Activated CD4-positive, alpha-beta memory T cell treated with anti-CD3 and anti-CD28 coated beads for 36 hours (primary cell): ENCODE measurements at places on chromosomes 1 and 21. TPM values are rescaled to one million over a fixed set of nuclear protein-coding genes. Genes with fewer than 3 reads are reported as not detected.

DNA sequence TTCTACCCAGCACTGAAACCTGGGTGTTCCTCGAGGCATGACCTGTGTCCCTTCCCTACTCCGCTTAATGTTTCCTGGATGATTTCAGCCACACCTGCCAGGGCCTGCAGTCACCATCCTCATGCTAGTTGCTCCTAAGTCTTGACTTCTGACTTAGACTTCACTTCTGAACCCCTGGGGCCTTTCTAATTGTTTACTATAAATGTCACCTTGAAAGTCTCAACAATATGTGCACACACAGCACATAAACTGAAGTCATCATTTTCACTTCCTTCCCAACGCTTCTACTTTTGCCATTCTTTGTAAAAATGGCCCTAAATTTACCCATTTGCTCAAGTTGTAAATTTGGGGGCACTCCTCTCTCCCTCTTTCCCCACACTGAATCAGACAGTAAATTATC is 141.1 kb downstream of the DYRK1A start:
- no peak for DNase-seq

DNA sequence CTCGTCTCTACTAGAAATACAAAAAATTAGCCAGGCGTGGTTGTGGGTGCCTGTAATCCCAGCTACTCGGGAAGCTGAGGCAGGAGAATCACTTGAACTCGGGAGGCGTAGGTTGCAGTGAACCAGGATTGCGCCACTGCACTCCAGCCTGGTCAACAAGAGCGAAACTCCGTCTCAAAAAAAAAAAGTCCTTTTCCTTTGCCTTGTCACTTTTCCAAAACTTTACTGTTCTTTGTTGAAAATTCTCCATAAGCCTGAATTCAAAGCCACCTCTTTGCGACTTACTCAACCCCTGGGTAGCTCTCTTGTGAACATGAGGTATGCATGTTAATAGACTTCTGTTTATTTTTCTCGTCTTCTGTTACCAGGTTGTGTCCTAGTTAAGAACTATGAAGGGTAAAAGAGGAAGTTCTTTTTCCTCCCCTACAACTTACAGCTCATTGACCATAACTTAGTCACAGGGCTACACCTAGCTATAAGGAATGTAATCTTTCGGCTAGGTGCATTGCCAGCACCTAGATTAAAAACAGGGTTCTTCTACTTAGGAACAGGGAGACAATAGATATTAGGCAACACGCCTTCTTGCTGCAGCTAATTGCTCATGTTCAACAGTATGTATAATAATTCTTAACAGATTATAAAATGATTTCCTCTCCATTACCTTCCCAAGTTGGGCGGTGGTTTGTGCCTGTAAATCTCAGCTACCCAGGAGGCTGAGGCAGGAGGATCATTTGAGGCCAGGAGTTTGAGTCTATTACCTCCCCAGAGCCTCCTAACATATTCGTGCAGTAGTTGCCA is 40.9 kb downstream of the PTAFR start:
- no peak for DNase-seq

GRCh38 chr1:33696962-33697361 is 166.9 kb upstream of the HMGB4 start:
- DNase-seq, result no peak

DNA sequence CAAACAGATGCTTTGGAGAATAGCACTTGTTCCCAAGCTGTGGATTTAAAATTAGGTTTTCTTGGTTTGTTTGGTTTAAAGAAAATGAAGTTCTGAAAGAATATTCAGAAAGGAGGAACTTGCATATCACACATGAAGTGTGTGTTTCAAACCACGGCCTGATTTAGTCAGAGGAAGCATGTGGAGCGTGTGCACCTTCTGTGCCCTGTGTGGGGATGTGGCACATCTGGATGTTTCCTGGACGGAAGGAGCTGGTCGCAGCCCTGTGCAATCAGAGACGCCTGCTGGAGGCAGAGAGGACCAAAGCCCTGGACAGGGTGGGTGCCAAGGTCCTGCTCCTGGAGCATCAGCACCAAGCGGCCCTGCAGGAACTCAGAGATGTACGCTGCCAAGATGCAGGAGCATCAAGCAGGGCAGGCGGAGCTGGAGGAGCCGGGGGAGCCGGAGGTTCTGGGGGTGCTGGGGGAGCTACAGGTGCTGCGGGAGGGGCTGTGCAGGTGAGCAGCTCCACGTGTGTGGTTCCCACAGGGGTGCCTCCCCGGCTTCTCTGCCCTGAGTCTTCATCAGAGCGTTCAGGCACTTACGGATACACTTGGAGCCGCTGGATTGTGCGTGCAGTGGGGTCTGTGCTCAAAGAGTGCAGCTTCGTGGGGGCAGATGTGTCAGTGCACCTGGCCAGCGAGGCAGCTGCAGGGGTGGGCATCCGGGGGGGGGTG is 45.7 kb downstream of the PCNT start:
- DNase-seq, result no peak

DNA sequence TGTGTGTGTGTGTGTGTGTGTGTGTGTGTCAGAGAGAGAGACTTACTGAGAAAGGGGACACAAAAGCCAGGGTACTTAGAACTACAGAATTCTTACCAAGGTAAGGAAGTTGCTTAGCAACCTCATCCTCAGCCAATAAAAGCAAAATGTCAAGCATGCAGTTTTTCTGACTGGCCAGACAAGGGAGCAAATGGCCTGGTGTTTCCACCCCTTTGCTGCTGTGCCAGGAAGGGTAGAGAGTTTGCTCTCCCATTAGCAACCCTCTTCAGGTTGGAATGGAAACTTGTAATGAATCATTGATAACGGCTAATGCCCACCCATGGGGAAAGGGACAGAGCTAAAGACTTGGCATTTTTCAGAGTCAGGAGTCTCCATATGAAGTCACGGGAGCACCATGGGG is 10.6 kb downstream of the RXRG start:
- DNase-seq, result no peak

GRCh38 chr1:14034506-14034905 is 334.5 kb downstream of the PRDM2 start:
- DNase-seq, result no peak

- no peak for DNase-seq
Observed at GRCh38 chr21:41835711-41836154, 43.4 kb downstream of the PRDM15 start.

DNA sequence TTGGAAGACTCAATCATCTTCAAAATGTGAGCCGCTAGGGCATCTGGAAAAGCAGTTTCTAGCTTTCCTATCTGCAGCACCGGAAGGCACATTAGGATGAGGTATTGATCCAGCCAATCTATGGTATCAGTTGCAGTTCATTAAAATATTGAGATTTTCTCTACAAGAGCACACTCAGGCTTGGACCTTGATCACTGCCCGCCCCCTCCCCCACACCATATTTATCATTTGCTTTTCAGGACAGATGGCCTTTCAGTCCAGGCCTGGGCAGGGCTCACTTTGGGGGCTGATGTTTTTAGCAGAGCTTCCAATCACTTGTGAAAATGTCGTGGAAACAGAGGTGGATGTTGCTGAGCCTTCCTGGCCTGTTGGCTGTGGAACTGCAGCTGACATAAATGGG is 17.5 kb downstream of the LHX4 start:
- no peak for DNase-seq

DNA sequence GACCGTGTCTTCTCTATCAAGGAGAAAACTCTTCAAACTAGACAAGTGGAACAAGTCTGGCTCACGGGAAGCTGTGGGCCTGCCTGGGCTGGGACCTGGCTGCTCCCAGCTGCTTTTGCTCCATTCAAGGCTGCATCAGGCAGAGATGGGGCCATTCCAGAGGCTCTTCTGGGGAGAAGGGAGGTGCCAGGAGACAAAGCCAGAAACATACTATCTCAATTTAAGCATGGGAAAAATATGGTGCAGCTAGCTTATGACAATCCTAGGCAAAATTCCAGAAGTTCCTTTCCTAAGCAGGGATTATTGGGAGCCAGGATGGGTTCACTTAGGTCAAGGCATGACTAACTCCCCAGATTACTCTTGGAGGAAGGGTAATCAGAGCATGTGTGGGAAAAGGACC is 90.8 kb upstream of the SLC2A1 start:
- DNase-seq, result no peak

GRCh38 chr1:942411-942821 is 16.6 kb downstream of the NOC2L start:
- DNase-seq, result no peak

DNA sequence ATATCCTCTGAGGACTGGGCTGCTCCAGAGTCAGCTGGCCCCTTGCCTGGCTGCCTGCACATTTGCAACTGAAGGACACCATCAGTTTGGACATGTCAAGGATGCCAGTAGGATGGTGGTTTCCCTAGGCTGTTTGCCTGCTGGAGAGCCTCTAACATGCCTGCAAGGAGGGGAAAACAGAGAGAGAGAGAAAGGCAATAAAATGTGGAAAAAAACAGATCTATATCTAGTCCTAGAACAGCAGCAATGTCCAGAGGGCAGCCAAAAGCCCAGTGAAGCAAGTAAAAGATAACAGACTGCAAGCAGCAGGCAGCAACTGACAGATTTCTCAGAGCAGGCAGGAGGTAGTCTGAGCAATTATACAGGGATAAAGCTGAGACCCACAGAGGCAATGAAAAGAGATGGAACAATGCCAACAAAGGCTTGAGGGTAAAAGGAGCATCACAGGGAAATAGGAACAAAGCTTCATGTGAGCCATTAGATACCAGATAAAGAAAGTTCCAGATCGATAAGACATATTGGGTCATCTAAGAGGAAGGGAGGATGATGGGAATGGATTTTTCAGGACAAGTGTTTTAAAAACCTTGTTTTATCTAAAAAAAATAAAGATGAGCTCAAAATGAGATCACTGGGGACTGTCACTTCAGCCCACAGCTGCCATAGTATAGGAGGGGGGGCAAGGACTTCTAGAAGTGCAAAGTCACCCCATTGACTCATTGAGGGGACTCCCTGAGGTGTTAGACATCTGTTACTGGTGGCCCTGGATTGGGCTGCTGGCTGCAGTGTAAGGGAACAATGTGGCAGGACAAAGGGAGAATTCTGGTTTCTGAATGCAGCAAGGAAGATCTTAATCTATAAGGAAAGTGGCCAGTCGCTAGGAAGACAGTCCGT is 38.6 kb upstream of the GADD45A start:
- DNase-seq, result peak; percentile 18

DNA sequence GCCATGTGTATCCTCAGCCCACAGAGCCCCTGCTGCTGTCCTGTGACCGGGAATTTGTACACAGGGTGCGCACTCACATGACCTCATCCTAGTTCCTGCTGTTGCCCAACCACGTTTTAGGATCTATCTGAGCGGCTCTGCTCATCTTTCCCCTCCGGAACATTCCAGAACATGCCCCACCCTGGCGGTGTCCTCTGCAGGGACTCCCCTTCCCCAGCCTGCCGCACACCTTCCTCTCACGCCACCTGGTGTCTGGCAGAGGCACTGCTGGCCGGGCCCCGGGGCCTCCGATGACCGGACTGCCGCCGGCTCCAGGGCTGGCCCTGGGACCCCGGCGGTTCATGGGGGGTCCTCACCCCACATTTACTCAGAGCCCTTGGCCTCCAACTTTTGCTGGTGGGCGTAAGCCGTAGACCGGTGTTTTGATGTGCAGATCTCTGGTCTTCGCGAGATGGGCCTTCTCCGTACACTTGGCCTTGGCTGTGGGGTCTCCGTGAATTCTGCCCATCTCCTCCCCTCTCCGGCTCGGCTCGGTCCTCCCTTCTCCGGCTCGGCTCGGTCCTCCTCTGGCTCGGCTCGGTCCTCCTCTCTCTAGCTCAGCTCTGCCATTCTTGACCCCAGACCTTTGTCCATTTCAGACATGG is 29.5 kb downstream of the ARHGEF16 start:
- peak; percentile 55 for DNase-seq

DNA sequence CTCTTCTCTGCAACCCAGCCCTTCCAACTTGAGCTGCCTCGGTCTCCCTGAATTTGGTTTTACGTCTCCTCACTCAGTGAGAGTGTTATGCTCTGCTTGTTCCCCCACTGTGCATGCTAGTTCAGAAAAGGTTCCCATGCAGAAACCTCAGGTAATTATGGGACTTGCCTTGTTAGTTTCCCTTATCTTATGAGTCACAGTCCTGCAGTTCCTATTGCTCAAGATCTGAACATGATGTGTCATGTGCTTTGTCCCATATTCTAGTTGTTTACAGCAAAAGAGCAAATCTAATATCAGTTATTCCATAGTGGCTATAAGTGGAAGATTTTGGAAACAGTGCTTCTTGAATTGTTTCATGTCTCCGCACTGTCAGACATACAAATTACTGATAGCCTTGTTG is 74.4 kb downstream of the DUSP10 start:
- DNase-seq, result no peak

DNA sequence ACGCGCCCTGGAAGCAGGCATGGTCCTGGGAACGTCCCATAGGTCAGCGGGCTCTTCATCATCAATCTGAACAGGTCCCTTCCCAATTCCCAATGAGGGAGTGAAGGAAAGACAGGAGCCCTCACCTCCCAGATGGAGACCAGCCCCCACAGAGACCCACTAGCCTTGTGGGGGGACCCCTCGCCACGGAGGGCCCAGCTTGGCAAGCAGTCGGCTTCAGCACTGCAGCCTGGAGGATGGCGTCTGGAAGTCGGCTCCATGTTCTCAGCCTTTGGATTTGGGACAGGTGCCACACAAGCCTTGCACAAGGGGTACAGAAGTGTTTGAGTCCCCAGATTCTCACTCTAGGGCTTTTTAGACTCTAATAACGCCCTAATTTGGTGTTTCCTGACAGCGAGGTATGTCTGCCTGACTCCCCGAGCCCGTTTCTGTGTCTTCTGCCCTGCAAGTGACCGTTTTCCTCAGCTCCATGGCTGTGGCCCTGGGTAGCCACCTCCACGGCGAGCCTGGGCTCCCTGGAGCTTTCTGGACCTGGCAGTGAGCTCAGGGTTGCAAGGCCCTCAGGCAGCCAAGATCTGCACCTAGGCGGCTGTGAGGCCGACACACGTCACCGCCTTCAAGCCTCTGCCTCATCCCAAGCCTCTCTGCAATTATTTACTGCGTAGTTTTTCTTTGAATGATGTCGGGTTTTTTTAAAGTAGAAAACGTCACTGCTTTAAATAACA is 25.0 kb upstream of the SUMO3 start:
- no peak for DNase-seq

GRCh38 chr1:22142315-22143064 is 407 bp downstream of the WNT4 start:
- DNase-seq, result peak; percentile 18

DNA sequence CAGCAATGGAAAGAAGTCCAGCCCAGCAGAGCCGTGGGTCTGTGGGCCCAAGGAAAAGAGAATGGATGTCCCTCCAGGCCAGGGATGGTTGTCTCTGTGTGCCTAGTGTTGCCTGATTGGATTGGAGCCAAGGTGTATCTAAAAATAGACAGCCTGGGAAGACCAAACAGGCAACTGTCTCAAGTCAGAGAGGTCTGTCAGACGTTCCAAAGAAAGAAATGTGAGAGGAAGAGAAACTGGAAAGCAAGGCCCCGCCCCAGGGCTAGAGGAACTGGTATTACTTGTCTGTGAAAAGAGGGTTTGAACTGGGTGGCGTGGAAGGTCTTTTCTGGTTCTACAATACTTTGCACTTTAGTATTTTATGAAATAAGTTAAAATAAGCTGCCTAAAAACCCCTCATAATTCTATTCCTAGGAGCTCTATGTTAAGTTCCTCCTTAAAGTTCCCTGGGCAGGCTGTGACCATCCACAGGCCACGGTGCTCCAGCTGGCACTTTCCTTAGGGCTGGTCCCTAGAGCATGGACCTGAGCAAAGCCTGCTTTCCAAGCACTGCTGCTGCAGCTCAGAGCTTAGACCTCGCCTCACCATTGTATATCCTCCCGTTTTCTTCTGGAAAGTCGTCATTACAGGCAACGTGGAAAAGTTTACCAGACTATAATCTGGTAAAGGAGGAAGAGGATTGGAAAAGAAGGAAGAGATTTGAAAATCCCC is 151.6 kb downstream of the DISC1 start:
- no peak for DNase-seq

Gene MROH9
- total RNA-seq, result not detected

Gene RIPK4
- 0.24 TPM for total RNA-seq

Gene COL9A2
- total RNA-seq, result 11.7 TPM

Gene AMY1A
- total RNA-seq, result not detected

Gene MSH4
- 0.12 TPM for total RNA-seq

Gene KCNA2
- total RNA-seq, result 0.24 TPM

Gene GPATCH2
- total RNA-seq, result 7.9 TPM
